ENCODE measurements at places on chromosomes 2 and 18.

DNA sequence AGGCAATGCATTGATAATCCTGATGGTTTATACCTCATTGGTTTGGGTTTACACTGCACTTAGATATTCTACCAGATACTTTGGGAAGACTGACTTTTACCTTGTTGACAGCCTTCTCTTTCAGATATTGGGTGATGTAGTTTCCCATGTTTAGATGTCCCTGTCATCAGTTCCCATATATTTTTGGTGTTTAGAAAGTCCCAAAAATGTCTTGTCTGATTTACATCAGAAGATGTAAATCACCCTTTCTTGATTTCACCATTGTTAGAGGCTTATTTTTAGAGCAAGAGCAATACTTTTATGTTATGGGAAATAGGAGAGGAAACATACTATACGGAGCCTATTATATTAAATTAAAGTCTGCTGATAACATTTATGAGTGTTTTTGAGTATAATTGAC, 14.4 kb upstream of the CCDC102B start:
- DNase-seq = no peak

- no peak for DNase-seq
These were observed 58.8 kb upstream of the LRRTM1 start for GRCh38 chr2:80363330-80363729.

GRCh38 chr2:223602972-223603371, 811 bp upstream of the SCG2 start:
- DNase-seq = no peak

DNA sequence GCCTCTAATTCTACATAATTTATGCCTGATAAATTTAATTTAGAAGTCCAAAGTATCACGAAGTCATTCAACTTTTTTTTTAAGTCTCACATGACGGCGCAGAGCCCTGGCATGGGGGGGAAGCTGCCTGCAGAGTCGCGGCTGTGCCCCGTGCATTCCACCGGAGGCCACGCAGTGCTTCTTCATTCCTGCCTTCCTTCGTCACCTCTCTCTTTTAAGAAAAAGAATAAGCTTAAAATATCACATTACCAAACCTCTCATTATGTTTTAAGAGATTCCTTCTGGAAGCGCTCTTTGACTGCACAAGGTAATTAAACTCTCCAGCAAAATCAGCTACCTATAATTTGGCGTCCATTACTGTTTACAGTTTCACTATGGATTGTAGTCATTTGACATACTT, 20.3 kb upstream of the KIDINS220 start:
- DNase-seq = no peak

- no peak for DNase-seq
These were observed 30.8 kb downstream of the TWSG1 start for GRCh38 chr18:9365406-9365805.

DNA sequence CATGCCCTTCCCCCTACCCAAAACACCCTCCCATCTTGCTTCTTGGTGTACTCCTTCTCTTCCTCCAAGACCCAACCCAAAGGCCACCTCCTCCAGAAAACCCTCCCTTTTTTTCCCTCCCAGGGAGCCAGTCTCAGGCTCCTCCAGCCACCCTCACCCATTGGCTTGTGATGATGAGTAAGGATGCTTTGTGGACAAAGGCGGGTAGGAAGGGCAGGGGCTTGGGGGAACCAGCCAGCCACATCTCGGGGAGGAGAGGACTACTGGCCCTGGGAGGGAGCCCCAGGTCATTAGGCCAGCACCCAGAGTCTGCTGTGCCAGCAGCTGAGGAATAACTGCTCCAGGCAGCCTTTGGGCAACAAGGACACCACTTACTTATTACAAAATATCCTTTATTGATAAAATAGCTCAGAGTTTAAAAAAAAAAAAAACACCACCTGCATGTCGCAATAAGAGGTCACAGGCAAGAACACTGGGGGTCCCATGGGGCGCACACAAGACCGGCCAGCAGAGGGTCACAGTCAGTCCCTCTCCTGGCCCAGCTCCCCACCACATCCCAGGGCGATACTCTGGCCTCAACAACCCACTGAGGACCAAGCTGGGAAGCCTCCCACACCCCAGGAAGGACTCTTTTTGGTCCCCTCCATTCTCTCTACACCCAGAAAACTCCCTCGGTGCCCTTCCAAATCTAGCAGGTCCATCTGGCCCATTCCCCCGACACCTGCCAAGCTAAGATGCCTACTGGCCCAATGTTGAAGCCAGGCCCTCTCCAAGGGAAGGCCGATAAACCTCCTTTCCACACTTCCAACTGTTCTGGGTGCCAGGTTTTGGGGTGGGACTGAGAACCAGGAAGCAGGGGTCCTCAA, 3.6 kb downstream of the ADRA2B start:
- DNase-seq = no peak

DNA sequence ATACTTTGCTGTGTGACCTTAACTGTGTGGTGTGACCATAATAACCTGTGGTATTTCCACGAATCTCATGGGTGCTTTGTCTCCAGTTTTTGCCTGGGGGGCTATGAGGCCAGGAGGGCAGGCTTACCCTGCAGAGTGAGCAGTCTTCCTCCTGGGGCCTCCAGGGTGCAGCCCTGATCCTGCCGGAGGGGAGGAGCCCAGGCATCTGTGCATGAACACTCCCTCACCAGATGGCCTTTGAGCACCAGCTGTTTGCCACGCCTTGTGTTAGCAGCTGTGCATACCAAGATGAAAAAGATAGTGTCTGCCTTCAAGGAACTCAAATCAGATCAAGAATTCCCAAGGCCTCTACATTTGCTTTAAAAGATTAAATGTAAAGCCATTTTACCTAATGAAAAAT, 75.0 kb upstream of the RBM44 start:
- peak; percentile 33 for DNase-seq

- no peak for DNase-seq
These were observed 7.0 kb upstream of the SP5 start for GRCh38 chr2:170707821-170708795.

DNA sequence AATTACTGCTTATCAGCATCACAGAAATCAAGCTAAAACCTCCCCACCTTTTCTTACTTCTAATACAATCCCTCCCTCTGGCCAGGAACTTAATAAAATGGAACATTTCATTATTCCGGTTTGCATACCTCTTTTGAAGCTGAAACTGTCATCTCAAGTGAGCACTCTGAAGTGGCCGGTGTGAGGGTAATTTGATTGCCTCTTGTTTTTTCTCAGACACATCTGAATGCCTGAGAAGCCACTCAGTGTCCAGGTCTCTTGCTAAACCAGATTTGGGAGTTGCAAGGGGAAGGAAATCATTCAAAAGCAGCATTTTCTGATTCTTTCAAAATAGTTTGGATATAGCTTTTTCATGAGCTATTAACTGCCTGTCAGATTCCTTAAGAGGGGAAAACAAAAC, 190.3 kb downstream of the C1D start:
- DNase-seq = no peak

DNA sequence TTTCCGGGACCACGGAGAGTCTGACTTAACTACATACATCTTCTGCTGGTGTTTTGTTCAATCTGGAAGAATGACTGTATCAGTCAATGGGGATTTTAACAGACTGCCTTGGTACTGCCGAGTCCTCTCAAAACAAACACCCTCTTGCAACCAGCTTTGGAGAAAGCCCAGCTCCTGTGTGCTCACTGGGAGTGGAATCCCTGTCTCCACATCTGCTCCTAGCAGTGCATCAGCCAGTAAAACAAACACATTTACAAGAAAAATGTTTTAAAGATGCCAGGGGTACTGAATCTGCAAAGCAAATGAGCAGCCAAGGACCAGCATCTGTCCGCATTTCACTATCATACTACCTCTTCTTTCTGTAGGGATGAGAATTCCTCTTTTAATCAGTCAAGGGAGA, 23.1 kb downstream of the ICOS start:
- DNase-seq = no peak

GRCh38 chr2:1721706-1722646, 22.3 kb downstream of the PXDN start:
- DNase-seq = peak; percentile 88

DNA sequence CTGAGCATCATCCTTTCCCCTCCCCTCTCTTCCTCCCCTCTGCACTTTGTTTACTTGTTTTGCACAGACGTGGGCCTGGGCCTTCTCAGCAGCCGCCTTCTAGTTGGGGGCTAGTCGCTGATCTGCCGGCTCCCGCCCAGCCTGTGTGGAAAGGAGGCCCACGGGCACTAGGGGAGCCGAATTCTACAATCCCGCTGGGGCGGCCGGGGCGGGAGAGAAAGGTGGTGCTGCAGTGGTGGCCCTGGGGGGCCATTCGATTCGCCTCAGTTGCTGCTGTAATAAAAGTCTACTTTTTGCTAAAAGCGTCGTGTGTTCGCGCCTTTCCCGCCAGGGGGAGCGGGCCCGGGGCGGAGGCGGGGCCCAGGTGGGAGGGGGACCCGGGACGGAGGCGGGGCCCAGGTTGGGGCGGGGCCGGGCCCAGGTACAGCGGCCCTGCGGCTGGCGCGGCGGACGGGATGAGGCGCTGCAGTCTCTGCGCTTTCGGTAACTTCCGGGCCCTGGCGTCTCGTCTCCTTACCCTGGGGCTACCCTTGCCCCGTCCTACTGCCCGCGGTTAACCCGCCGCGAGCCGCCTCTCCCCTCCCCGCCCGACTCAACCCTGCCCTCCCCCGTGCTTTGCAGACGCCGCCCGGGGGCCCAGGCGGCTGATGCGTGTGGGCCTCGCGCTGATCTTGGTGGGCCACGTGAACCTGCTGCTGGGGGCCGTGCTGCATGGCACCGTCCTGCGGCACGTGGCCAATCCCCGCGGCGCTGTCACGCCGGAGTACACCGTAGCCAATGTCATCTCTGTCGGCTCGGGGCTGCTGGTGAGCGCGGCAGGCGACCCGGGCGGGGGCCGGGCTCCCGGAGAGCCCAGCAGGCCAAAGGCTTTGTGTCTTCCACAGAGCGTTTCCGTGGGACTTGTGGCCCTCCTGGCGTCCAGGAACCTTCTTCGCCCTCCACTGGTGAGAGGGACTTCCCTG, at the start of gene KRTCAP3:
Gene KRTCAP3, plus strand, starts transcription at position 424 of the 962 bp plus-strand sequence. Its CDS starts 32 bp downstream, at position 456.
- no peak for DNase-seq

All from epithelial cell of prostate (primary cell).